GOT3 (cell line): ENCODE measurements at places on chromosomes 12 and 14.

DNA sequence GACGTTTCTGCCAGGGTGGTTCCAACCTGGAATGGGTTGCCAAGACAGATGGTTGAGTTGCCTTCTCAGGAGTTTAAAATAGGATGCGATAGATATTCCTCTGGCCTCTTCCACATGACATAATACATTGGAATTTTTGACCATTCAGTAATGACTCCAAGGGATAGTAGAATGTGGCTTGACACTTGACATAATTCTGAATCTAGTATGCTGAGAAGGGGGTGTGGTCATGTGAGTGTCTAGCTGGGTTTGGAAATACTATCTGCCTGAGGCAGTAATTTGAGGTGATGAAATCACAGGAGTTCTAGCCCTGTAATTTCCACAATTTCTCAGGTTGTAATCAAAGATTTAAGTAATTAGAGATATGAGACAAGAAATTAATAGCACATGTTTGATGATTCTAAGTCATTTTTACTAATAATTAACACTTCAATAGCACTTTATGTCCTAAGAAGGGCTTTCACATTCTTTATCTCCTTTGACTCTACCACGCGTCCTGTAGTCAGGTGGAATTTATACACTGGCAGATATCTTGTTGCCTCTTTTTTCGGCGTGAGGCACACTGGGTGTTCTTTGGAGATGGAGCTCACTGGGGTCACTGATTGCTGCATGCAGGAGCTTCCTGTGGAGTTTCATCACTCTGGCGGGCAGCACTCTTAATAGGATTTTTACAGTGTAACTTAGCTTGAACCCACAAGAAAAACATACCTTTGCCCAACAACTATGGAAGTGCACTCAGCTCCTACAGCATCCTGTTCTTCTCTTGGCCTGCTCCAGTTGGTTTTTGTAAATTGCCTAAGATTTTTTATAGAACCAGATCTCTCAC is 3.2 kb upstream of the AMIGO2 start:
- no peak for DNase-seq

DNA sequence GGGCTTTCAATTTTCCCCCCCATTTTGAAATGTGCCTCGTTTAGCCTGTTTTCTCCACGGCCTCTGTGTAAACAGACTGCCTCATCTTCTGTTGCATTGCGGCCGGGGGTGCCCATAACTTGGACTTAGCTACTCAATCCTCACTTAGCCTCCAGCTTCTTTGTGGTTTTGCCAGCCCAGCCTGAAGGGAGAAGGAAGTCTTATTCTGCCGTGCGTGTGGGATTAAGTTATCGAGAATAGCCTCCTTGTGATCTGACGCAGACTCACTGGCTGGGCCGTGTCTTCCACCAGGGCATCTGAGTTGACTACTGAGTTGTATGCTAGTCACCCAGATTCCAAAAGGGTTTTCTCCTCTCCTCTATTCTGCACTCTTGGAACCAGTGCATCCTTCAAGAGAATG is 8.1 kb downstream of the PRKAB1 start:
- DNase-seq: no peak

GRCh38 chr14:87055007-87055406 is 938.0 kb downstream of the GALC start:
- no peak for DNase-seq

GRCh38 chr14:74034572-74034971 is 15.4 kb downstream of the BBOF1 start:
- DNase-seq: no peak

DNA sequence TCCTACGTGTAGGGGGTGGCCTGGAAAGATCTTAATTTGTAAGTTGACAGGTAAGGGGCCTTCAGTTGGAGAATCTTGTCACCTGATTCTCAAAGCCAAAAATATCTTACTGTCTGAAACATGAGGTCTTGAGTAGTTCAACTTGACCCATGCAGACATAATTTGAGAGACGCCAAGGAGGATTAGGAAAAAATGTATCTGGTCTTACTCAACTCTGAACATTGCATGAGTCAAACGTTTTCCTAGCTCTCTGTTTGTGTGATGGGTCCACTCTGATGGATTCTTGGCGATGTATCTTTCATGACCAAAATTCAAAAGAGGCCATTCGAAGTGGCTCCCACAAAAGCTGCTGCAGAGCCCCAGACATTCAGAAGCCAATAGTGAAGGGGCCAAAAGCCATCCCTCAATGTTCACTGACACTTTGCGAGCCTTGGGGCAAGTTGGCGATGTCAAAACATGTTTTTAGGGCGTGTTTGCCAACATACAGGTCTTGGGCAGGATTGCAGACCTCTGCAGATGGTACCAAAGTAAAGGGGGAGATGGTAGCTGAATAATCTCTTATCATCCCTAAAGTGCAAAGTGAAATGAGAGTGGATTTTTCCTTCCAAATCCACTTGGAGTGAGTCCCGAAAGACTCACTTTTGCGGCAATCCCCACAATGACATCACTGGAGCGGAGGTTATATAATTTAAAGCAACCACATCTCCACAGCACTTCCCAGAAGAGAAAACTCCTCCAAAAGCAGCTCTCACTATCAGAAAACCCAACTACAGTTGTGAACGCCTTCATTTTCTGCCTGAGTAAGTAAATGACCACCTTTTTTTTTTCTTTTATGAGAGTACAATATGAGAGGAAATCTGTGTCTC is at the start of gene BDKRB1:
TSS of gene BDKRB1 (plus strand) at position 710 of the 866 bp plus-strand sequence. CDS start 7,473 bp downstream, outside the sequence.
- DNase-seq: no peak

DNA sequence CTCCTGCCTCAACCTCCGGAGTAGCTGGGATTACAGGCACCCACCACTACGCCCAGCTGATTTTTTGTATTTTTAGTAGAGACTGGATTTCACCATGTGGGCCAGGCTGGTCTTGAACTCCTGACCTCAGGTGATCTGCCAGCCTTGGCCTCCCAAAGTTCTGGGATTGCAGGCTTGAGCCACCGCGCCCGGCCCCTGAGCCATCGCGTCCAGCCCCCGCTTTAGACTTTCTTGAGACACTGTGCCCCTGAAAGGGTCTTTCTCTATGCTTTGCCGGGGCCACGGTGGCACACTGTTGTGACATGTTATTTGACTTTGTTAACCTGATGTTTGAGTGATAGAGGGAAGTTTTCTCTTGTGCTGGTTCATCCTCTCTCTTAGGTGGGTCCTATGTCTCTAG is 186.4 kb downstream of the BTG1 start:
- DNase-seq: no peak

DNA sequence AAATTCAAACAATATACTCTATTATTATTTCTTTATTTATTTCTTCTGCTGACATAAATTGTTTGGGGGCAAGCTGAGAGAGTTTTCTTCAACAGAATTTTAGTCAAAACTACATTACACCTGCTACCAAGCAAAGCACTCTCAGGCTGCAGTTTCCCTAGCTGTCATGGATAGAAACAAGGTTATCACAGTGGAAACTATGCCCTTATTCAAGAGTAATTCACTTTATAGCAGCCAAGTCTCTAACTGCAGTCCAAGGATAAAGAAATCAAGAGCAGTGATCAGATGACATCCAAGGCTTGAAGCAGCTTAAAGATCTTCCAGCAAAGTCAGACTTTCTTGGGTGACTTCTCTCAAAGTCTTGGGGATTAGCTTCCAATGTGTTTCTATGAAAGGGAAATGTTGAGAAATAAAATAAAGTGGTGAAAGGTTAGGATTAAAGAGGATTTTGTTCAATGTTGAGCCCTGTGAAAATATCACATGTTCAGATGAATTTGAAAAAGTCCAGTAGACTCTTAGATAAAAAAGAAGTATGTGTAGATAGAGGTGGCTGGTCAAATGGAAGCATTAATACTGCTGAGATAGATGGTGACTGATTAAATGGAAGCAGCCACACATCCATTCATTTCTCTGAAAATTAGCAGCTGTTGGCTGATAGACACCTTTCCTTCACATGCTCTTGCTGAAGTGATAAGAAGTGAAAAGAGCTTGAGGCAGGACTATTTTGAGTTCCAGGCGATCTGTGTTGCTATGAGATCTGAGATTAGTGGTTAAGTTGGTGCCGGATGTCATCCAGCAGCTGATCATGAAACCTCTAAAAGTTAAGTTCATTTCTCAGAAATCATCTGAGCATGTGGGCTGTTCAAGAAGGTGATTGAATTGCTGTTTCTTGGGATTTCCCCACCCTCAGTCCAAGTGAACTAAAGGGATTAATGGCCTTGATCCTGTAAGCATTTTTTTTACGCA is 257.8 kb upstream of the BTG1 start:
- no peak for DNase-seq

DNA sequence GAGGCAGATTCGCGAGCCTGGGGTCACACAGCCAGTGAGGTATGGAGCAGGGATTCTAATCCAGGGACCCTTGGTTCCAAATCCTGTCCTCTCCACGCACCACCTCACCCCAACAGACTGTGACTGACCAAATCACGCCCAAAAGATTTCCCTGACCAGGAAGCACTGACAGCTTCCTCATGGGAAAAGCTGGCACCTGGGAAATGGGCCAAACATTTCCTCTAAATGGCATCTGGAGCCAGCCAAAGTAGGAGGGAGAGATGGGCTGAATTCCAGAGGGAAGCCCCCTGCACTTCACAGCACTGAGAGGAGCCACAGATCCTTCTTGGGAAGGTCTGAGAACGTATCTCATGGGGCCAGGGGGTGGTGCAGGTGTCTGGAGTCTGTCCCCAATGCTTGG is 28.8 kb downstream of the CCDC92 start:
- DNase-seq: no peak

- no peak for DNase-seq
Measured at GRCh38 chr12:129101816-129102215, 248.5 kb downstream of the GLT1D1 start.

DNA sequence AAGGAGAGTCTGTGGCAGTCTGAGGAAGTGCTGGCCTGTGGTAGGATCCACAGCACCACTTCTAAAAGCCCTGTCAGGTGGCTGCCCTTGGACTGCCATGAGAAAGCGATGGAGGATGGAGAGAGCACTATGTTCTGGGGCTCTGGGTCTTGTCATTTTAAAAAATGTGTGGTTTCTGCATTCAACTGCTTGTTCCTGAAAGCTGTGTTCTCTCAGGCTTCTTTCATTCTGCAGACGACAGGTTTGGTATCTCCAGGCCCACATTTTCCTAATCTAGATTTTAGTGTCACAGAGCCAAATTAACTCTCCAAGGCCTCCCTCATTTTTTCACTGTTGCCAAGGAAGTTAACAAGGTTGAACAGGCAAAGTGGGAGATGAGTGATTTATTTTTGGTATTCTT is 10.5 kb downstream of the OVCH1 start:
- no peak for DNase-seq

DNA sequence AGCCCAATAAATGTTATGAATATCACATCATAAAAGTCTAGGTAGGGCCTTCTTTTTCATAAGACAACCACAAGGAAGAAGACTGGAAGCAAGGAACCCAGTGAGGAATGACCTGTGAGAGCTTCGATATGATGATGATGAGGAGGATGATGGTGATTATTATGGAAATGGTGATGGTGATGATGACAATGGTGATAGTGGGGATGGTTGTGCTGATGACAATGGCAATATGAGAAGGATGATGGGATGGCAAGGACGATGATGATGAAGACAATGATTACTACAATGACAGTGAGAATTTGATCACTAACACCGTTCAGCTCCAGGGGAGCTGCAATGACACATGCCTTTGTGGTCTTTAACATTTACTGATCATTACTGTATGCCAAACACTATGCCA is 7.7 kb upstream of the CKAP4 start:
- no peak for DNase-seq

DNA sequence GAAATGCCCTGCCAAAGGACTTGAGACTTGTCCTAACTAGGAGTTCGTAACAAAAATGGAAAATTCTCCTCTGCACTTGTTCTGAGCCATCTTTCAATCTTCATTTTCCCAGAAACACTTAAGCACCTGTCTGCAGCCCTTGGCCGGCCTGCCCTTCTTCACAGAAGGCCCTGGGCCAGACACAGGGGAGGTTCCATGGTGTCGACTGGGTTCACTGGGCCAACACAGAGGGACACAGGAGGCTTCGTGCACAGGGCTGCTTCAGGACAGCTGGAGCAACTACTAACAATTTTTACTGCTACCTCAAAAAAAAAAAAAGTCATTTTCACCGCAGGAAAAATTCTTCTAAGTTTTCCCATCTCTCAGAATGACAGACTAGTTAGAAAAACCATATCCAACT is 19.6 kb downstream of the NID2 start:
- no peak for DNase-seq

GRCh38 chr14:89351516-89352404 is 65.3 kb downstream of the FOXN3 start:
- DNase-seq: no peak

- DNase-seq: no peak
Measured at GRCh38 chr14:65255029-65255545, 152.8 kb upstream of the MAX start.
